ENCODE measurements at places on chromosomes 2 and 18.

GRCh38 chr18:21686282-21687105 is 18.1 kb downstream of the ABHD3 start:
- DNase-seq, result no peak

GRCh38 chr2:29226375-29226774 is 111.2 kb downstream of the CLIP4 start:
- no peak for DNase-seq

- DNase-seq, result no peak
Observed at GRCh38 chr2:208375491-208376068, 31.0 kb upstream of the PTH2R start.

GRCh38 chr2:30436859-30437435 is 10.1 kb upstream of the LCLAT1 start:
- DNase-seq, result no peak

DNA sequence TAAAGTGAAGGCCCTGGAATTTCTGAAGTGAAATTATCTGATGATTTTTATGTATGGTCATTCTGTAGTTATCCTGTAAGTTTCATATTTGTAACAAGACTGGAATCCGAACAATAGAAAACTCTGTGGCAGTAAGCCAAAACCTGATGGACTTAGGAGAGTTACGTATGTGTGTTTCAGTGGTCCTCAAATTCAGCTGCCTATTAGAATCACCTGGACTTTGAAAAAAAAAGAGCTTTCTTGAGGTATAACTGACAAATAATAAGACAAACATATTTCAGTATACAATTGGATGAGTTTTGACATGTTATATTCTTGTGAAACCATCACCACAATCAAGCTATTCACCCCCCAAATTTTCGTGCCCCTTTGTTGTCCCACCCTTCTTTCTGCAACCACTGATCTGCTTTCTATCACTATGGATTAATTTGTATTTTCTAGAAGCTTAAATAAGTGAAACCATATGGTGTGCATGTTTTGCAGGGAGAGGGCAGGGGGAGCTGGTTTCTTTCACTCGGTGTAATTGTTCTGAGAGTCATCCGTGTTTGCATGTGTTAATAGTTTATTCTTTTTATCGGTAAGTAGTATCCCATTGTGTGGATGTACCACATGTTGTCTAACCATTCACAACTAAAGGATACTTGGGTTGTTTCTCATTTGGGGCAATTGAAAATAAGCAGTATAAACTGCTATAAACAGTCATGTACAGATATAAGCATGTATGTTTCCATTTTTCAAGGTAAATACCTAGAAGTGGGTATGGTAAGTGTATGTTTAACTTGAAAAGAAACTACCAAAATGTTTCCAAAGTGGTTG is 50.2 kb upstream of the EML4 start:
- DNase-seq, result no peak

DNA sequence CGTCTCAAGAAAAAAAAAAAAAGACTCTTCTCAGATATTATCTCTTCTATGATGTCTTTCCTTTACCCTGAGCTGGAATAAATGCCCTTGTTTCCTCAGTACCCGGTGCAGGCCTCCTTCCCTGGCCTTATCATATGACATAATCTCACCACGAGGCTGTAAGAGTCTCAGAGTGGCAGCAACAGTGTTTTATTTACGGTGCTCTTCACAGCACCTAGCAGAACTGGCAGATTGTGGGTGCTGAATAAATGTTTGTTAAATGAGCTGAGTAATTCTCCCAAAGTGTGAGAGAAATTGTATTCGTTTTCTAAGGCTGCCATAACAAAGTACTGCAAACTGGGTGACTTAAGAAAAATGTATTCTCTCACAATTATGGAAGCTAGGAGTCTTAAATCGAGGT is 82.8 kb upstream of the CD28 start:
- no peak for DNase-seq

- DNase-seq, result peak; percentile 76
Observed at GRCh38 chr2:164841719-164842623, at the start of gene COBLL1. TSS of gene COBLL1 (minus strand) at chr2:164841823. CDS start at chr2:164841196, 627 bp downstream.

GRCh38 chr2:120042359-120042758 is 29.5 kb downstream of the EPB41L5 start:
- DNase-seq, result no peak
